ENCODE measurements at places on chromosomes 2 and 18.

DNA sequence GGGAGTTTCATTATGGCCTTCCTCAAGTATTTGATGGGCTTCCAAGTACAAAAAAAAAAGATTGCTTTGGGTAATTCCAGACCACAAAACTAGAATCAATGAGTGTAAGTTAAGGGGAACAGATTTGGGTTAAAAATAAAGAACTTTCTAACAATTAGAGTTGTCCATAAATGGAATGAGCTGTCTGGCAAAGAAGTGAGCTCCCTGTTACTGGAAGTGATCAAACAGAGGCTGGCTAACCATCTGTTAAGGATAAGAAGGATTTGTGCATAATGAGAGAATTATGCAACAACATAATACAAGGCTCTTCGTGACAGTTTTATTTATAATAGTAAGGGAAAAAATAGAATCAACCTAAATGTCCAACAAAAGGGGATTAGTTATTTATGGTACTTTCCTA lies 44.6 kb upstream of the ACVR1 start:
- DNase-seq = no peak
- H3K4me1 ChIP-seq = no peaks in the 10 kb centered on the region
- H3K4me3 ChIP-seq = no peak overlapping the region

- H3K36me3 ChIP-seq = no peaks in the 10 kb centered on the region
- no peak overlapping the region for H3K27ac ChIP-seq
- no peak for DNase-seq
- H3K27me3 ChIP-seq = no peaks in the 10 kb centered on the region
- H3K4me1 ChIP-seq = no peaks in the 10 kb centered on the region
These were observed 235.8 kb upstream of the RAB12 start for GRCh38 chr18:8373486-8373885.

DNA sequence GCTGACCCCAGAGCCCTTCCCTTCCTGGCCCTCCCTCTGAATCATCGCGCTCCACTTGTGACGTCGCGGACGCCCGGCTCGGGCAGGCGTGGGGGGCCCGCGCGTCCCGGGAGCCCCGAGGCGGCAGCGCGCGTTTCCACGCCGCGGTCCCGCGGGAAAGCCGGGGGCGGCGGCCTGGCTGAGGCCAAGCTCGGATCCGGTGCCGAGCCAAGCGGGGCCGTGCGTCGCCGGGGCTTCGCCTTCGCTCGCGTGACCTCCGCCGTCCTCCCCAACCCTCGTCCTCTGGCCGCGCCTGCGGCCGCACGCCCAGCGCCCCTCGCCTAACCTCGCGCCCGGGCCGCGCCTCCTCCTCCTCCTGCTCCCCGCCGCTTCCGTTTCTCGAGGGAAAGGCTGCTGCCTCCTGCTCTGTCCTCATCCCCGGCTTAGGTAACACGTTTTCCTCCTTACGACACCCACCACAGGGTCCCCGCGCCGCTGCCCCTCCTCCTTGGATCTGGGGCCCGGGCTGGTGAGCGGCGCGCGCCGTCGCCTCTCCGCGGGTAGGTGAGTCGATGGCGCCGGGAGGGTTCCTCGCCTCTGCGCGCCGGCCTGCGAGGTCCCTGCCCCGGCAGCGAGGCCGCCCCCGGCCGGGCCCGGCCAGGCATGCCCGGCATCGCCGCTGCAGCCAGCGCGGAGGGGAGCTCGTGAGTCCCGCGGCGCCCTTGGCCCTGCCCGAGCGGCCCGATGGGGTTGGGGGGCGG lies at the start of gene INPP1:
Gene INPP1 (plus strand): TSS at position 54 of the 740 bp plus-strand sequence. CDS start 16,514 bp downstream, outside the sequence.
- H3K27ac ChIP-seq = peak within 1 kb of the TSS; percentile 23
- H3K27me3 ChIP-seq = no peaks in the 10 kb centered on the region
- H3K4me3 ChIP-seq = peak within 1 kb of the TSS; percentile 71
- no peaks in the 10 kb centered on the region for H3K36me3 ChIP-seq

- H3K4me3 ChIP-seq = no peak overlapping the region
- H3K27me3 ChIP-seq = no peaks in the 10 kb centered on the region
- no peak overlapping the region for H3K27ac ChIP-seq
- H3K36me3 ChIP-seq = no peaks in the 10 kb centered on the region
- DNase-seq = no peak
These were observed 75.9 kb upstream of the COL3A1 start for GRCh38 chr2:188898261-188898660.

GRCh38 chr2:168346725-168347477 lies 99.5 kb upstream of the STK39 start:
- H3K27me3 ChIP-seq = no peaks in the 10 kb centered on the region
- DNase-seq = peak; percentile 32
- H3K36me3 ChIP-seq = no peaks in the 10 kb centered on the region
- peak overlapping the region; percentile 10 for H3K4me3 ChIP-seq
- H3K4me1 ChIP-seq = no peaks in the 10 kb centered on the region

DNA sequence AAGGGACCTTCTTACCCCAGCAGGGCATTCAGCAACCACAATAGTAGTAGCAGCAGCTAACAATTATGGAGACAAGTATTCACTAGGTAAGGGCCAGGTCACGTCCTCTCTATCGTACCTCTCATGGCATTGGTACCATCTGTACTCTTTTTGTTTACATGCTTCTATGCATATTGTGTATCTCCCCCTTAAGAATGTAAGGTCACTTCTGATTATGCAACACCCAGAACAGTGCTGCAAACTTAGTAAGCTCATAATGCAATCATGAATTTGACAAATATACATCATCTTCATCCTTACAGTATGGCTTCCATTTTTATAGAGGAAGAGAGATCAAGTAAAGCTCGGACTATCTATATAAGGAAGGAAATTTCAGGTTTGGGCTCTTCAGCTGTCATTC lies 46.1 kb downstream of the SPRED2 start:
- no peaks in the 10 kb centered on the region for H3K36me3 ChIP-seq
- H3K4me3 ChIP-seq = no peak overlapping the region
- peaks cover 17% of the 10 kb centered on the region for H3K4me1 ChIP-seq
- H3K27me3 ChIP-seq = no peaks in the 10 kb centered on the region
- no peak overlapping the region for H3K27ac ChIP-seq

DNA sequence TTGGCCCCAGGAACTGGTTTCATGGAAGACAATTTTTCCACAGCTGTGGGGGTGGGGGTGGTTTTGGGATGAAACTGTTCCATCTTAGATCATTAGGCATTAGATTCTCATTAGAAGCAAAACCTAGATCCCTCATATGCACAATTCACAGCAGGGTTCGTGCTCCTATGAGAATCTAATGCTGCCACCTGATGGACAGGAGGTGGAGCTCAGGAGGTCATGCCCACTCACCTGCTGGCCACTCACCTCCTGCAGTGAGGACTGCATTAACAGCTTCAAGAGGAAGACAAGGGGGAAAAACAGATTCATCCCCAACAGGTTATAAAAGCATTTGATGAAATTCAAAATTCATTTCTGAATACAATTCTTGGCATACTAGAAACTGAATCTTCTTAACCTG lies 38.5 kb downstream of the THAP4 start:
- peaks cover 33% of the 10 kb centered on the region for H3K36me3 ChIP-seq
- no peak for DNase-seq
- H3K27me3 ChIP-seq = no peaks in the 10 kb centered on the region
- no peak overlapping the region for H3K27ac ChIP-seq
- no peak overlapping the region for H3K4me3 ChIP-seq

All from effector memory CD4-positive, alpha-beta T cell (primary cell).